NK-92 treated with Interleukin-12 subunit alpha and Interleukin-12 subunit beta, amount 100 ng/mL, for 24 hours (cell line): ENCODE measurements at places on chromosomes 1 and 21.

DNA sequence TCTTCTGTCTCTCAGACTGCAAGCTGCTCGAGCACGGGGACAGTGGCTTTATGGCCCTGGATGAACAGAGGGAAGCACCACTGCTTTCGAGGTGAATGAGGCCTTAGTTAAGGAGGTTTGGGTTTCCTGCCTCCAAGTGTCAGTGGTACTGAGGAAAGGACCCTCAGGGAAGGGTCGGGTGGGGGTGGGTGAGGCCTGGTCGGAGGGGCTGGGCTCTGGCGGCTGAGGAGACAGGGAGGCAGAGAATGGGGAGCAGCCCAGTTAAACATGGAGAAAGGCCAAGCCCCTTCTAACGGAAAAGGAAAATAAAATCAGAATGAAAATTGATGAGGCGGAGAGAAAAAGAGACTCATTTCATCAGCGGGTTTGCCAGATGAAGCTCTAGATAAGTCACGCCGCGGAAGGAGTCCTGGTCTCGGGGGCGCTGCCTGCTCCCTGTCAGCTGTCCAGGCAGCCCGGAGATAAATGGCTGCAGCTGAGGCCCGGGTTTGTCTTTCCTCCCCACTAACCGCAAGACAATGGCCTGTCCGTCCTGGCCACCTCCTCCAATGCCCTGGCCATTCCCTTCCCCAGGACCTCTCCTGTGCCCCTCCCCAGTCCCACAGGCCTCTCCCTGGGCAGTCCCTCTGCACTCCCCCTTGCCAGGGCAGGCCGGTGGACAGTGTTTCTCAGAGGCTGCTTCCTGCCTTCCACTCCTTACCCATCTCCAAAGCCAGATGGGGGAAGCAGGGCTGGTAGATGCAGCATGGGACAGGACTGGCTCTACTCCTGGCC, 55.2 kb downstream of the LRRN2 start:
- no peak for DNase-seq

DNA sequence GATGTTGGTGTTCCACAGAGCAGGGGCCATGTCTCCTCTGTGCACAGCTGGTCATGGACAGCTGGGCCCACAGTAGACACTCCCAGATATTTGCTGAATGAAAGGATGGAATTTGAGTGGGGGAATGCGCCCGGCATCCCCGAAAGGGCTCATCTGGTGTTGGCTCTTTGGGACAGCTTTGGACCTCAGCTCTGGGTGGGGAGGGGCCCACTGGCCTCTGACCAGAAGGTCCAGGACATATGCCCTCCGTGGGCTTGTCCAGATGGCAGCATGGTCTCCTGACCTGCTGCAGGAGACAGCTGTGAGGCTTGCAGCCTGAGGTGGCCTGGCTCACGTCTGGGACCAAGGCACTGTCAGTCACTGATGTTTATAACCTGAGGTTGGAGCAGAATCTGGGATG, 160.4 kb upstream of the AJAP1 start:
- DNase-seq = no peak

GRCh38 chr1:153773096-153773921, 1.9 kb upstream of the SLC27A3 start:
- no peak for DNase-seq

- no peak for DNase-seq
Measured at GRCh38 chr1:166603296-166603695, 236.0 kb upstream of the POGK start.

- no peak for DNase-seq
Measured at GRCh38 chr1:172135978-172136610, 284.4 kb upstream of the C1orf105 start.

GRCh38 chr1:222057162-222057561, 315.3 kb upstream of the DUSP10 start:
- DNase-seq = no peak

GRCh38 chr1:150021191-150021694, 10.7 kb upstream of the OTUD7B start:
- DNase-seq = no peak

DNA sequence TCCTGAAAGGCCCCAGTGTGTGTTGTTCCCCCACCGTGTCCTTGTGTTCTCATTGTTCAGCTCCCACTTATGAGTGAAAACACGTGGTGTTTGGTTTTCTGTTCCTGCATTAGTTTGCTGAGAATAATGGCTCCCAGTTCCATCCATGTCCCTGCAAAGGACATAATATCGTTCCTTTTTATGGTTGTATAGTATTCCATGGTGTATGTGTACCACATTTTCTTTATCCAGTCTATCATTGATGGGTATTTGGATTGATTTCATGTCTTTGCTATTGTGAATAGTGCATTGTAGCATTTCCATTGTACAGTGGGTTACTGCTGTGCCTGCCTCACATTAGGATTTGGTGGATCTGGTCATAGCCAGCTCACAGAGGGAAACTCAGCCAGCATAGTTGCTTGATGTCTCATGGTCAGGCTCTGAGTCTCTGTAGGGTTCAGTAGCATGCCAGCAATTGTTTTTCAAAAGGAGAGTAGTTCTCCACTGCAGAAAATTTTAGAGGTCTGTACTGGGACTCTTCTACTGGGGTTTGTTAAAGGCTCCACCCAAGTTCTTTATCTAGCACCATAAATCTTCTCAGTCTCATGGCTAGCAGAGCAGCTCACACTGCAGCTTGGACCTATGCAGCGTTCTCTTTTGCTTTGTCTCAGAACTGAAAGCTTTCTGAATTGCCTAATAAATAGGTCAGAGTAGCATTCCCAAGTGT, 41.0 kb downstream of the RUNX3 start:
- no peak for DNase-seq
